Stimulated activated CD8-positive, alpha-beta memory T cell treated with anti-CD3 and anti-CD28 coated beads, Interleukin-7, amount 100 ng/mL, for 48 hours (primary cell): ENCODE measurements at places on chromosomes 6 and 20.

DNA sequence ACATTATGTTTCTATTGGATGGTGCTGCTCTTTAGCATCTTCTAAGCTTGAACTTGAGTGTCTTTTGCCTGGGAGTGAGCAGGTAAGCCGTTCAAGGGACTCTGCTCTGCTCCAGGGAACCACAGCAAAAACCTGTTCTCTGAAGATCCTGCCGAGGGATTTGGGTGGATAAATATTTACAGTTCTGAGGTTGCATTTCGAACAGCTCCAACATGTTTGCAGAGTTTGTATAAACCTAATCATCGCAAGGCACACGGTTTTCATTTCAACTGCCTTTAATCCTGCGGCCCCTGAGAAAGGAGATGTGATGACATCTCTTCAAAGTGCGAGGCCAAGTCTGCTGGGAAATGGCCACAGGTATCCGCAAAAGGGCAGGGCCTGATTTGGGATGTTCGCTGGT is 293.4 kb downstream of the TFAP2C start:
- no peak for DNase-seq

DNA sequence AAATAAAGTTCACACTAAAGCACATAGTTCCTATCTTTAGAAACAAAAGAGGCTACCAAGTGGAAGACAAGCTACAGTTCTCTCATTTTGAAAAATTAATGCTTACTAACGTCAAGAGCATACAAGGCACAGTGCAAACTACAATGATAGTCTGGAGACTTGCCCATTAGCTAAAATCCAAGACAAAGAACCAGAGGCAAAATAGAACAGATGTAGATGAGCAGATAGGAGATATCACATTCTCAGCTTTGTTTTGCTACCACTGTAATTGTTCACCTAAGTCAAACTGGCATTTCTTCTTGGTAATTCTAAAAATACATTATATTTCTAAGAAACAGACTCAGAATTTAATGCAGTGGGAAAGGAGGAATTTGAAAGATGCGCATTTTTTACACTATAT is 5.2 kb downstream of the TMEM30A start:
- no peak for DNase-seq

- no peak for DNase-seq
Observed at GRCh38 chr6:100453701-100454521, 10.8 kb downstream of the SIM1 start.

DNA sequence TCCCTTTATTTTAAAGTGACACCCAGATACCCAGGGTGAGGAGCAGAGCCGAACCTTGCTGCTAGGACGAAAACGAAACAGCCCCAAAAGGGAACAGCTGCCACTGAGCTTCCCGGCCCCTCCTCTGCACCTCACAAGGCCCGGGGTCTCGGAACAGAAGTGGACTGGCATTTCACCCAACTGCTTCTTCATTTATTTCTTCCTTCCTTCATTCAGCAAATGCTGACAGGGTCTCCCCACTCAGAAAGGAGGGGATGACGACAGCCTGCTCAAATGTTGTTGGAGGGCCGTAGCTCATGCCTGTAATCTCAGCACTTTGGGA is 220.3 kb downstream of the PREX1 start:
- DNase-seq = no peak

DNA sequence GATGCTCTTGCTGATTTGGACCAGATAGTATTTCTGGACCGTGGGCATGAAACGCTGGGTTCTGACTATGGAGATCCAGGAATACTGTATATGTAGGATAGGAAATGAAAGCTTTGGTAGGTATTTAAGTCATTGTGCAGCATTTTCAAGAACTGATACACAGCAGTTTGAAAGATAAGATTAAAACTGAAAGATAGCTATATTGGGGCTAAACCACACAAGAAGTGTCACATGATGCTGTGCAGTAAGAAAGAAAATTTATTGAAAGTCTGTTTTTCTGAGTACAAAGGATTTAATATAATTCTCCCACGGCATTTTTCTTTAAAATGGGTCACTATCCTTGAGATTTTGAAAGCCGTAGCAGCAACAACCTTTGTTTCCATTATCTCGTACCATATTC is 305 bp downstream of the IL17A start:
- no peak for DNase-seq

- no peak for DNase-seq
Observed at GRCh38 chr6:169189686-169190085, 64.0 kb downstream of the THBS2 start.

GRCh38 chr6:169635345-169635744 is 66.5 kb downstream of the WDR27 start:
- no peak for DNase-seq

- DNase-seq = no peak
Observed at GRCh38 chr6:45118754-45119153, 209.4 kb upstream of the RUNX2 start.

DNA sequence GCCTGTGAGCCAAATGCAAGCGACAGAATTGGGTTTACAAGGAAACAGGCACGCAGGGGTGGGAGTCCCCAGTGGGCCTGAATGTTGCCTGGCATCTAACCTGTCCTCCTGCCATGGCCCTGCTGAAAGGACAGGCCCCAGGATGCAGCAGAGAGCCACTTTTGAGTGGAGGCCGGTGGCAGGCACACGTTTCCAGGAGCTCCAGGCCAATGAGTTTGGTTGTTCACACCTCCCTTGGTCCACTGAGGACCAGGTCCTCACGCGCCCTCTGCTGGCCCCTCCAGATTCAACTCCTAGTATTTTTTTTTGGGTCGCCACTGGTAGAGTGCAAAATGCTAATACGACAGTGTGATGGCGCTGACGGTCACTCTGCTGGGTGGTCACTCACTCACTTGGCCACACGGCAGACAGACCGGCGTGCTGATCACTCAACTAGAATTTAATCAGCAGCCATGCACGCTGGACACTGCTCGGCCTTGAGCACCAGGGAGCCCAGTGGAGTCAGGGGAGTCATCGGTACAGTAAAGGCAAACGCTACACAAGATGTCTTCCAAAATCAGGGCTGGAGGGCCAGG is 81.7 kb upstream of the NFATC2 start:
- peak; percentile 42 for DNase-seq

DNA sequence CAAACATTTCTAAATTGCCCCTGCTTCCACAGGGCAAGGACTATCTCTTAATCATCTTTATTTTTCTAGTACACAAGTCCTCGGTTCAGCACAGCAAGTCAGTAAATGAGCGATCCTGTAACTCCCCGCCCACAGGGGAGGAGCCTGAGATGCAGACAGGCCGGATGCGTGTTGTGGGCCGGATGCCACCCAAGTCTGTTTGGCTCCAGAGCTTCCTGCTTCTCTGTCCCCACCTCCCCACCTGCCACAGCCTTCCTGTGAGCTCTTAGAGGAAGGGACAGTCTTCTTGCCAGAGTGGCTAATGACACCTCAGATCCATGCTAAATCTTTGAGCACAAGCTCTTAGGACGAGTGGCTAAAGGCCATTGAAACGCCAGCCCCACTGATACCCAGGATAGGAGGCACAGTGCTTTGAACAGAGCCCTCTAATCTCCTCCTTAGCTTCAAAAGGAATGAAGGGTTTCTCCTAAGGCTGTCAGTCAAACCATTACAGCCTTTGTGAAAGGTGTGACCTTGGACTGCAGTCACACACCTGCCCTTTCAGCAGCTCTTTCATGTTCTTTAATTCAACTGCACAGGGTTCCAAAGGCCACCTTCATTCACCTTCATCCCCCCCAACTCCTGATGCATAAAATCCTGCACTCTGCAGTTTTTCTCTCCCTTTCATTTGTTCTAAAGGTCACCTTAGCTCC is 264.3 kb downstream of the TFAP2C start:
- DNase-seq = no peak

GRCh38 chr20:33551778-33552177 is 61.9 kb downstream of the CBFA2T2 start:
- DNase-seq = no peak

- no peak for DNase-seq
Observed at GRCh38 chr6:44854712-44855443, 467.4 kb downstream of the CDC5L start.

- DNase-seq = peak; percentile 18
Observed at GRCh38 chr6:137155830-137156229, 17.6 kb downstream of the IL22RA2 start.

DNA sequence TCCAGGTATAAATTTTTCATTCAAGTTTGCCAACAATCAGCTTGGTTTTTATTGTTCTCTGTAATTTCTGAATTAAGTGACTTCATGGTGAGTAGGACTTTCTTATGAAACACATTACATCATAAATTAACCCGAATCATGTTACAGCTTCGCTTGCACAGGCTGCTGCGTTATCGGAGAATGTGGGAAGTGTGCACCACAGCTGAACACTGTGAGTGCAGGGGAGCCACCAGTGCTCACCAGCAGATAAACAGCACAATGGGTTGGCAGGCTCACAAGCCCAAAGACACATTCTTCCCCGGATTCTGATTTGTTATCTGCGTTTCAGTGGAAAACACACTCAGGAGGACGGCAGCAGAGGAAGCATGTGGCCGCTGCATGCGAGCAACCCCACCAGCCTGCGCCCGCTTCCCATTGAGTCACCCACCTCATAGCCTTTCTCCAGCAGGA is 121.1 kb downstream of the GMDS start:
- no peak for DNase-seq

- no peak for DNase-seq
Observed at GRCh38 chr6:2028457-2029038, 216.9 kb downstream of the GMDS start.

- no peak for DNase-seq
Observed at GRCh38 chr6:129647044-129647443, 62.9 kb downstream of the ARHGAP18 start.

GRCh38 chr6:55776113-55776512 is 99.3 kb downstream of the BMP5 start:
- no peak for DNase-seq

DNA sequence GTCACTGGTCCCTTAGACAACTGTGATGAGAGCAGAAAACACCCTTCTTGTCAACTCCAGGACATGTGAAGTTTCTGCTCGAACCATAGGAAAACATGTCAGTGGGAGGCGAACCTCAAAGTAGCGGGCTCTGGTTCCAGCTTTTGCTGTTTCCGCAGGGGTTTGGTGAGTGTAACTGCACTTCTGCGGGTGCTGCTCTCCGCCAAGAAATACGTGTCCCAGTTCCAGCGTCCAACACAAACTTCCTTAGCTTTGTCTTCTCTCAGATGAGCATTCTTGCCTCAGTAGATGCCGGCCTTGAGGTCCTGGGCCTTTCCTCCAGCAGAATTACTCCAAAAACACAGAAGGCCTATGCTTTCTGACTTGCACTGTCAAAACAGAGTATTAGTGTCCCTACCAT is 156.3 kb downstream of the FNDC1 start:
- DNase-seq = no peak

- DNase-seq = no peak
Observed at GRCh38 chr6:88165844-88166492, at the start of gene CNR1. TSS of gene CNR1 (minus strand) at chr6:88166347. CDS start at chr6:88145274, 21,073 bp downstream.

- no peak for DNase-seq
Observed at GRCh38 chr6:94501516-94501915, 1075.8 kb upstream of the MANEA start.

DNA sequence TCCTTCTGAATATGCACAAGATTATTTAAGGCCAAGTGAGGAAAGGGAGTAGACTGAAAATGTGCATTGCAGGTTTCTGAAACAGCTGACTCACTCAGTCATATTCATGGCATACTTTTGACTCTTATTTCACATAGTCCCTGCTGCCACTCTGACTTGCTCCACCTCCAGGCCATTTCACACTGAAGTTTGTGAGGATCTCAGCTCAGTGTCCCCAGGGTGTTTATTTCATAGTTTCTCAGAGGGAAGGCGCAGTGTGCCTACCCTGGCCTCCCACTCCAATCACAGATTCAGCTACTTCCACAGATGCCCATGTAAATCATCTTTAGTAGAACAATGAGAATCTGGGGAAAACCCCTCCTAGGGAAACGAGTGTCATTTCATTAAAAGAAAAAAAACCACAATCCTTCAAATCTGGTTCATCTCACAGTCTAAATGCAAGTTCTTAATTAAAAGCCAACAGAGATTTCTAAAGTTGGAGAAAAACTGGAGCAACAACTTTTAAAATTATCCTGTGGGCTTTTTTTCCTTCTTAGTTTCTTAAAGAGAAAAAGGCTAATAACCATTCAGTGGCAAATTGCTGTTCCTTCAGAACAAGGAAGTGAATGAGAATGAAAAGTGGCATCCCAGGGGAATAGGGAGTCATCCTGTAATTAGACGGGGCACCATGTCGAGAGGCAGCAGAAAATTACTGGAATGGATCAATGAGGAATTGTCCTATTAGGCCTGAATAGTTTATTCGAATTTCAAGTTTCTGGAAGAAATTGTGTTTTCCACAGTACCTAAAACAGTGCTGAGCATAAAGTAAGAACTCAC is 133.6 kb downstream of the TFAP2B start:
- no peak for DNase-seq

DNA sequence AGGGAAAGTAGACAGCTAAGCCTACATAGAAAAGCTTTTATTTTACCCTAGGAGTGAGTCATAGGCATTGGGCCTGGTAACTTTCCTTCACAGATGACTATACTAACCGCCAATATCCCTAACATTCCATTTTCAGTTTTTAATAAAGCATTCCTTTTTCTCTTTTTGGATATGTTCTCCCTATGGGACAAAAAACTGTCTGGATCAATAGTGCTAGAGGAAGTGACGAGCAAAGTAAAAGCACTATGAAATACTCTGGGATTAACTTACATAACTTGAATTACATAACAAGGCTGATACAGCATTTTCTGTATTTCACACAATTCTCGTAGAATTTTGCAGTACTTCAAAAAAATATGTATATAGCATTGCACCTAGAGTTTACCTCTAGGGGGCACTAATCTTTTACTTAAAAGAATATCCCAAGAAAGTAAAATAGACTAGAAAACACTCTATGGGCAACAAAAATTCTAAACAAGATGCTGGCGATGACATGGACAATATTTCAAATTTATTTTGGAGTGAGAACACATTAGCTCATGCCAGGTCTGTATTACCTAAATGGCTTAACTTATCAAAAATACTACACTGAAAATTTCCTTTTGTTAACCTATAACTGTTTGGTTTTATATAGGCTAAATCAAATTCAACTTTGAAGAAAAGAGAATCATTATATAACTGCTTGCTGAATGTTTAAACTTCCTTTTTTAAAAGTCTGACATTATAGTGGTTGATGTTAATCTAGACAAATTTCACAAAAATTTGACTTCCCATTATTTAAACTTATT is 66.3 kb upstream of the DST start:
- no peak for DNase-seq

GRCh38 chr6:130749402-130749801 is 77.8 kb upstream of the SMLR1 start:
- no peak for DNase-seq

GRCh38 chr6:12718015-12718414 is 1.4 kb downstream of the PHACTR1 start:
- no peak for DNase-seq

- DNase-seq = peak; percentile 21
Observed at GRCh38 chr6:118618676-118619377, 32.6 kb downstream of the CEP85L start.

- DNase-seq = no peak
Observed at GRCh38 chr6:121765060-121765459, 329.6 kb downstream of the GJA1 start.
